T-helper 9 cell (primary cell): ENCODE measurements at places on chromosomes 6 and 20.

DNA sequence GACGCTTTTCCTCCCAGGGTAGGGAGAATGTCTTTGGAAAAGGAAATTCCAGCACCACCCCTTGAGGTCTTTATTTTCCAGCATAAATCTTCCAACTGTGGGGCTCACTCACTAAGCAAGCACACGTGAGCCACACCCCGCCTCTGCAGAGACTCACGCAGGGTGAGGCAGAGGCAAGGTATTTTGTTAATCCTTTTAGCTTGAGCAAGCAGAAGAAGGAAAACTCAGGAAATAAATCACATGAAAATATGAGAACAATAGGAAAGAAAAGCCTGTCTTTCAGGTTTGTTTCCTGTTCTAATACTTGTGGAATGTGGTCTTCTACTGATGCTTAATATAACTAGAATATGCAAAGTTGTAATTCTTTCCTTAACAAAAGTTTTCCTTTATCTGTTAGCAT is 4.1 kb upstream of the PHACTR2 start:
- DNase-seq: no peak

- no peak for DNase-seq
Observed at GRCh38 chr6:137763436-137763835, 103.6 kb upstream of the TNFAIP3 start.

DNA sequence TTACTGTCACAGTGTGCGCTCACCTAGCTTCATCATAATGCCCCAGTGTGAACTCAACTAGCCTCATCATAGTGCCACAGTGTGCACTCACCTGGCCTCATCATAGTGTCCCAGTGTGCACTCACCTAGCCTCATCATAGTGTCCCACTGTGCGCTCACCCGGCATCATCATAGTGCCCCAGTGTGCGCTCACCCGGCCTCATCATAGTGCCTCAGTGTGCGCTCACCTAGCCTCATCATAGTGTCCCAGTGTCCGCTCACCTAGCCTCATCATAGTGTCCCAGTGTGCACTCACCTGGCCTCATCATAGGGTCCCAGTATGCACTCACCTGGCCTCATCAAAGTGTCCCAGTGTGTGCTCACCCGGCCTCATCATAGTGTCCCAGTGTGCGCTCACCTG is 10.6 kb downstream of the TMEM242 start:
- DNase-seq: no peak

DNA sequence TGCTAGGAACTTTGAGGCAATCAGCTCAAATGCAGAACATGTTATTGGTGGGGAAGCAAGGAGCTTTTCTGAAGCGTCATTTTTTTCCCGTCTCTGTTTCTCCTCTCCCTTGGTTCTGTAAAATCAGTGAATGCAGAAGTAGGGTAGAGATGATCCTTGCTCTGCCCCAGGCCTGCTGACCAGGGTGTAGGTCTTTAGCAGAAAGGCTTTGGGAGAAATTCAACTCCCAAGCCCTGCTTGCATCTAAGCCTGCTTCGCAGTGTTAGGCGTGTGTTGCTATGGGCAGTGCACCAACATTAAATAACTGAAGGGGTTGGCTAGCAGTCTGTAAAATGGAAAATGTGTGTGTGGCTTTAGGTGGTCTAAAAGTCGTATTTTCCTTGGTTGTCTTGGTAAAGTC is 45.9 kb downstream of the SASH1 start:
- DNase-seq: no peak

DNA sequence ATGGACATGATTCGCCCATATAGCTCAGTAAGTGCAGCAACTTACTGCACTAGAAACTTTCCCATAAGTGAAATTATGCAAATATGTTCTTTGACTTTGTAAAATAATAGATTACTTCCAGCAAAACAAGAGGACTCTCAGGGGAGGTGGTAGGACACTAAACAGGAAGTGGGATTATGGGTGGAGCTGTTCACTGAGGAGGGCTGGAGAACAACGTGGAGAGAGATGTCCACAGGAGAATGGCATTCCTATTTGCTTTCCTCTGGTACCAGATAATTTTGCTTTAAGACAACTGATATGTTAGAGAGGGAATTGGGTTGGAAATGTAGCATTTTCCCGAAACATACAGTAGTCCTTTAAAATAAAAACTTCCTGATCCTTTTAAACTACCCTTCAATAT is 3.7 kb downstream of the TPD52L1 start:
- DNase-seq: no peak

DNA sequence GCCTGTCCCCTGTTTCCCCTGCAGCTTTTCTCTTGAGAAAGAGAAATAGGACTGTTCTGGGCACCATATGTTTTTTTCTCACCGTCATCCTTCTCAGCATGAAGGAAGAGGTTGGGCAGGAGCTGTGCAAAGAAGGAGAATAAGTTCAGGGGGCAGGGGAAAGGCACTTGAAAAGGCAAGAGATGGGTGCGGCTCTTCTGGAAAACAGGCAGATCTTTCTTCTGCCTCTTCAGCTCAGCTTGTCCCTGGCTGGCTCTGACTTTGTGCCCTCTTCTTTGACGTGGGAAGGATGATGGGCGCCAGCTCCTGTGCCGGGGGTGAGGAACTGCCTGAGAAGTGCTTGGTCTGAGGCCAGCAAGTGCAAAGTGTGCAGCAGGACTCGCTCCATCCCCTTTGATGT is 206.5 kb downstream of the DOK5 start:
- no peak for DNase-seq

DNA sequence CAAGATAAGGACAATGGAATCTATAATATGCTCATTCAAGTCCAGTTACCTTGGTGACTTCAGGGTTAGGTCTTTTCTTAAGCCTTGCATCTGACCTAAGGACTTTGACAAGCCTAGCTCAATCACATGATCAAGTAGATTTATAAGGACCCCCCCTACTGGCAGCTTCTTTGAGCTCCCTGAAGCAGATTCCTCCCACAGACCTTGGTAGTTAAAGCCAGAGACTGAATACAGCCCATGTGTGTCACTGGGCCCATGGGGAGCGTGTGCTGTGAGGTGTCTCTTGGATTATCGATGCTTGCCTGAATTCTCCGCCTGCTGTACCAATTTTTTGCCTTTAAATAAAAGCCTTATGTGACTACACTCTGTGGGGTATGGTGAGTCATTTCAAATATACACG is 372.7 kb upstream of the RGS17 start:
- no peak for DNase-seq

DNA sequence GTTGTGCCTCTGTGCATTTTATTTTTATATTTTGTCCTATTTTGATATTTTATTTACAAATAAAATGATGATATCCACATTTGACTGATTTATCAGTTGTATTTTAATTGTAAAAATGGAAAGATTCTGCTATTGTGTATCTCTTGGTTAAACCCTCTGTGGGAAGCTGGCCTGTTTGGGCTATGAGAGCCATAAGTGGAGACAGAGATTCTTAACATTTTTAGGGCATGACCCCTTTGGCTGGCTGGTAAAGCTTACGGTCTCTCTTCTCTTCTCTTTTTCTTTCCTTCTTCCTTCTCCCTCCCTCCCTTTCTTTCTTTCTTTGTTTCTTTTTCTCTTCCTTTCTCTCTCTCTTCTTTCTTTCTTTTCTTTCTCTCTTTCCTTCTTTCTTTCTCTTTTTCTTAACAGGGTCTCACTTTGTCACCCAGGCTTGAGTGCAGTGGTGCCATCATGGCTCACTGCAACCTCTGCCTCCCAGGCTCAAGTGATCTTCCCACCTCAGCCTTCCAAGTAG is 172.3 kb upstream of the CDYL start:
- DNase-seq: no peak

GRCh38 chr20:24780674-24781417 is 168.2 kb upstream of the CST7 start:
- DNase-seq: no peak

DNA sequence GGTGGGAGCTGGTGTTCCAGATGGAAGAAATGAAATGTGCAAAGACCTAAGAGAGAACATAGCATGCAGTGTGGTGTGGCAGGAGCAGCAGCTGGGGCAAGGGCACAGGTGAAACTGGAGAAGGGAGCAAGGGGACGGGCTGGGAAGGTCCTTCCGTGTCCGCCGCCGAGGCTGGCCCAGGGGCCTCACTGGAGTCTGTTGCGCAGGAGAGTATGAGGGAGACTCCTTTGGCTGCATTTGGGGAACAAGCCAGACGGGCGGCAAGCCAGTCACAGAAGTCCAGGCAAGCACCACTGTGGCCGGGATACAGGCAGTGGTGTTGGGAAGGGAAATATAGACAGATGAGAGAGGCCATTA is 77.7 kb downstream of the GJA10 start:
- no peak for DNase-seq

- no peak for DNase-seq
Observed at GRCh38 chr20:22052025-22052650, 346.7 kb downstream of the PAX1 start.

DNA sequence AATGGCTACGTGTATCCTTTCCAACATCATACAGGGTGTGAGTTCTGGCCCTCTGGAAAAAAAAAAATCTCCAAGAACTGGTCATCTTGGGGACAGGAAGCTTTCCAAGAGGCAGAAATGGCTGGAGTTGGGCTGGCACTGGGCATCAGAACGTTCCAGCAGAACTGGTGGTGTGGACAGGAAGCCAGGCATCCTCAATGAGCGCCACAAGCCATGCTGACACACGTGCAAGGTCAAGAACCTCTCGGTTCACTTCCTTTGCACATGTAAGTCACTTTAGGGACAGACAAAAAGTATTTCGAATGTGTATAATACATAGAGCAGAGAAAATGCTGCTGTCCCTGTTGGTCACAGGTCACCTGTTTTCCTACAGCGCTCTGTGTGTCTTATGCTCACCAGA is 27.4 kb upstream of the RIN2 start:
- DNase-seq: no peak

DNA sequence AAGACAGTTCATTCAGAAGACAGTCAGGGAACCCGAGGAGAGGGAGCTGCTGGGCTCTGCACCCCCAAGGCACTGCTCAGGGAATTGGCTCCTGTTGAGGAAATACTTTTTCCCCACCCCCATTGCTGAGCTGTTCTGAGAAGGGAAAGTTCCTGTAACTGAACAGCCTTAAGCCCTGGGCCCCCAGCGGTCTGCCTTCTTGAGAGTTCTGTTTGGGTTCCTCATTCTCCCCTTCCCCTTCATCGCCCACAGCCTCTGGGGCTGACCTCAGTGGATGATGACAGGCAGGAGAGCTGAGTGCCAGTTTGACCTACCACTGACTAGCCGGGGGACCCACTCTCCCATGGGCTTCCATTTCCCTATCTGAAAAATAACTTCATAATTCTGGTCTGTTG is 10.7 kb downstream of the HCK start:
- DNase-seq: no peak

DNA sequence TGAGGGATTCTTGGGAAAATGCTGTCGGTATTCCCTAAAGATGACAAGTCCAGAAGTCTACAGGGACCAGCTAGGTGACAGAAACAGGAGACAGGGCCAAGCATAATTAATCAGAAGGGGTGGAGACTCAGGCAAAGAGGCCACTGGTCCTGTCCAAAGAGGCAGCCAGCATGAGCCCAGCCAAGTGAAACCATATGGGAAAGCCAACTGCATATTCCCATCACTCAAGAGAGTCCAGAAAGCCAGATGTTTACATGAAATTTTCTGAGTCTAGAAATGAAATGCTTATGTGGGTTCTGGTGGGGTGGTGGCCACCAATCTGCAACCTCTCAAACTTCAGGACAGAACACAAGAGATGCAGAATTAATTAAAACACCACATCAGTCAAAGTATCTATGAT is 74.3 kb downstream of the ANKRD60 start:
- no peak for DNase-seq

DNA sequence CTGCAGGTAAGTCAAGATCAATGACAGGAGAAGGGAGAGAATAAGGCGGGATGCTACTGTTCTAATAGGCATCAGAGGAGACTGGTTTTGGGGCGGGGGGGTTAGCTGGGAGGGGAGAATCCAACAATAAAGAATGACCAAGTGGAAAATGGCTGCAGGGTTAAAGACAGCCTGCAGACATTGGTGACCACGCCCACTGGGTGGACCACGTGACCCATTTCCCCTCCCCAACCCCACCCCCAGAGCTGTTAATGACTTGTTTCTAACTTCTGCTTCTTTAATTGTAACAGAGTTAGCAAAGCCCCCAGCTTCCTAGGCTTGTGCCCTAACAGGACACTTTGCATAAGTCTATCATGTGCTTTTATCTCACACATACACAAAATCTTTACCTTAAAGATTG is 344.5 kb downstream of the KIF16B start:
- no peak for DNase-seq

- no peak for DNase-seq
Observed at GRCh38 chr6:42366999-42367352, 84.8 kb downstream of the TRERF1 start.

DNA sequence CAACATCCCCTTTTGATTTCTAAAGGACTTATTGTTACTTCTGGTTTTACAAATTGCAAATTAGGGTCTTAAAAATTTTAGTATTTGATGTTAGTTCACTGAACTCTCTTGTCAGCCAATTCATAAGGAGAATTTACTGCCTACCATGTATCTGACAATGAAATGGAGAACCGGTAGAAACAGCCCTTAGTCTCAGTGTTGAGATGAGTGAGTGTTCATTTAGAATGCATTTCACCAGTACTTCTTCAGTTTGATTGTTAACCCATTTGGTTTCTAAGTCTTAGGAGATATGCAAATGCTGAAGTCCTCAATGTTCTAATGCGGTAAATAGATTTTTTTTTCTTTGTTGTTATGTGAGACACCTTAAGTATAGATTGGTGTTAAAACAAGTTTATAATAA is 616.3 kb upstream of the FLRT3 start:
- no peak for DNase-seq

DNA sequence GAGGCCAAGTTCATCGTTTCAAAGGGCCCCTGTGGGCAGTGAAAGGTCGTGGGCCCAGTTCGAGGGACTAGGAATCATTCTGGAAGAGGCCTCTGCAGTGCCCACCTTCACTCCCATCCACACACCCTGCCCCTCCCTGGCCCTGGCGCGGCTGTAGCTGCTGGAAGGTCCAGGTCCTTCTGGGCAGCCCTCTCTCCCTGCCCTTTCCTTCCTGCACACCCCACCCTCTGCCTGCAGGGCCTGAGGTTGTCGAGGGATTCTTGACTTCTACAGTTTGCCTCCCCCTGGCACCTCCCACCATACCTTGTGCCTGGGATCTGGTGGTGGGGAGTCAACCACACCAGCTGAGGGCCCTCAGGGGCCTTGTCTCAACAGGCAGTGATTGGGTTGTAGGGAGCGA is 4.5 kb upstream of the MYT1 start:
- DNase-seq: no peak

GRCh38 chr6:43399932-43400487 is 27.3 kb upstream of the ABCC10 start:
- no peak for DNase-seq

- no peak for DNase-seq
Observed at GRCh38 chr20:33875534-33876026, 64.4 kb downstream of the CHMP4B start.

GRCh38 chr6:5132731-5133130 is 47.6 kb downstream of the PPP1R3G start:
- no peak for DNase-seq
